Cerebellar nuclear complex (tissue), 1 donor: ENCODE measurements at places on chromosomes 16 and 17.

GRCh38 chr17:37097154-37097553 lies 148.4 kb downstream of the AATF start:
- DNase-seq = no peak

GRCh38 chr17:66715076-66715675 lies 119.7 kb upstream of the CACNG5 start:
- no peak for DNase-seq

DNA sequence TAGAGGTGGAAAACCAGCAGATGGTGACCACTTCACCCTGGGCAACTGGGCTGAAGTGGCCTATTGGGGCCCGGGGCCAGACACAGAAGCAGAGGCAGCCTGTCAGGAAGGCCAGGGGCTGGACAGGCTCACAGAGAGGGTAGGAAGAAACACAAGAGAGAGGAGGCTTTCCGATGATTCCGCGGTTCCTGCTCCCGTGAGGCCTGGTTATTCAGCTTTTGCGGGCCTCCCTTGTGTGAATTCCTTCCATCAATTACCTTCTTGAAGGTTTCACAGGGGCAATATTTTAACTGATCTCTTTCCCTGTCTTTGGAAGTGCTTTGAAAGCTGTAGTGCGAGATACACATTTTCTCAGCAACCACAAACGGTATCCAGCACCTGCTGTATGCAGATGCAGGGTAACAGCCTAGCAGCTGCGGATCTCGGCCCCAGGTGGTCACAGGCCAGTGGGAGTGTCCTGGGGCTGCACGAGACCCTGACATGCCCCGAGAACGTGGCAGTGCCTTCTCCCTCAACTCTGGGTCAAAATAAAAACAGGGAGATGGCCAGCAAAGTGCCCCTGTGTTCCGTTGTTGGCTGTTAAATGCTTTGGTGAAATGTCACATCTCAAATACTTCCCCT lies 11.6 kb upstream of the CMIP start:
- no peak for DNase-seq

DNA sequence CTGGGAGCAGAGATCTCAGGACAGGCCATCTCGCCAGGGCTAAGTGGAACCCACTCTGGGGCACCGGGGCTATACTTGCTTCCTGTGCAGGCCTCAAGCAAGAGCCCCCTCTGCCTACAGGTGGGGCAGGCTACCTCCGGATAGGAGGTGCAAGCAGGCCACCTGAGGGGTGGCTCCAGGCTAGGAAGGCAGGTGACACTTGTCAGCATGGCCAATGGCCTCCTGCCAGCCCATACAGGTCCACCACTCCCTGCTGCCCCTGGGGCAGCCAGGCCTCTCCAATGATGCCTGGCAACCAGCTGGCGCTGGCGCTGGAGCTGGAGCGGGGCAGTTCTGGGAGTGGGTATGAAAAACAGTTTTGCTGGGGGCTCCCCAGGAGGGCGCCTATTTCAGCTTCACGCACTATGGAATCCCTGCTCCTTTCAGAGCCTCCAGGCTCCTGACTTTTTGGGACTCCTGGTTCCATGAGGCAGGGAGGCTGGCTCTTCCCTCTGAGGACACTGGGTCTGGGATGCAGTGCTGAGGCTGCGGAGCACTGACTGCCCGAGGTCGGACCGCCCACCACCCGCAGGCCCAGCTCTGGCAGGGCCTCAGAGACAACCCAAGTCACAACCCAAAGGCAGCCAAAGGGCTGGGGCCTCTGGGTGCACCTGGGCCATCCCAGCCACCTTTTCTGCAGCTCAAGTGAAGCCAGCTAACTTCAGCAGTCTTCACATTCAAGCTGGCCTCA lies 8.4 kb upstream of the SREBF1 start:
- DNase-seq = no peak

DNA sequence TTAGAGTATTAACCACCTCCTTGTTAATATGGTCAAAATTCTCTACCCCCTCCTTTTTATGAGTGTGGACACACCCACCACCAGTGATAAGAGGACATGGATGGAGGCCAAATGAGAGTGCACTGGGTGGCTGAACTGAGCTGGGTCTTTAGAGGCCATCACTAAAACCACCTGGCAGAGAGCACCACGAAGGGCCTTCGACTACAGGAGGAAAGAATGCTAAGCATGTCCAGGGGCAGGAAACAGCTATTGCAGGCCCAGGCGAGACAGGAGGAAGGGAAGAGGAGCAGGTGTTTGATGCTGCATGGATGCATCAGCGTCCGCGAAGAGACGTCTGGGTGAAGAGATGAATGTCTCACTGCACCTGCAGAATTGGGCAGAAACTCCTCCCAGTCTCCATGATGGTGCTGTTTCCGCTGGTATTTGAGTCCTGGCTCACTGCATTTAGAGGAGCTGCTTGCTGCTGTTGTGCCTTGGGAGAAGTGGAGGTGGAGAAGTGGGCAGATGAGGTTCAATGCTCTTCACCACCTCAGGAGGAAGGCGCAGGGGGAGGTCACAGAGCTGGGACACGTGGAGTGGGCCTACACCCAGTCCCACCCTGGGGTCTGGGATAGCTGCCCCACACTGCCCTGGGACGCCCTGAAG lies 33.2 kb downstream of the SPHK1 start:
- no peak for DNase-seq

- no peak for DNase-seq
These were observed 147.4 kb downstream of the TMEM132E start for GRCh38 chr17:34726536-34727384.

- DNase-seq = no peak
These were observed 109.0 kb downstream of the RAP1GAP2 start for GRCh38 chr17:2905269-2905668.

DNA sequence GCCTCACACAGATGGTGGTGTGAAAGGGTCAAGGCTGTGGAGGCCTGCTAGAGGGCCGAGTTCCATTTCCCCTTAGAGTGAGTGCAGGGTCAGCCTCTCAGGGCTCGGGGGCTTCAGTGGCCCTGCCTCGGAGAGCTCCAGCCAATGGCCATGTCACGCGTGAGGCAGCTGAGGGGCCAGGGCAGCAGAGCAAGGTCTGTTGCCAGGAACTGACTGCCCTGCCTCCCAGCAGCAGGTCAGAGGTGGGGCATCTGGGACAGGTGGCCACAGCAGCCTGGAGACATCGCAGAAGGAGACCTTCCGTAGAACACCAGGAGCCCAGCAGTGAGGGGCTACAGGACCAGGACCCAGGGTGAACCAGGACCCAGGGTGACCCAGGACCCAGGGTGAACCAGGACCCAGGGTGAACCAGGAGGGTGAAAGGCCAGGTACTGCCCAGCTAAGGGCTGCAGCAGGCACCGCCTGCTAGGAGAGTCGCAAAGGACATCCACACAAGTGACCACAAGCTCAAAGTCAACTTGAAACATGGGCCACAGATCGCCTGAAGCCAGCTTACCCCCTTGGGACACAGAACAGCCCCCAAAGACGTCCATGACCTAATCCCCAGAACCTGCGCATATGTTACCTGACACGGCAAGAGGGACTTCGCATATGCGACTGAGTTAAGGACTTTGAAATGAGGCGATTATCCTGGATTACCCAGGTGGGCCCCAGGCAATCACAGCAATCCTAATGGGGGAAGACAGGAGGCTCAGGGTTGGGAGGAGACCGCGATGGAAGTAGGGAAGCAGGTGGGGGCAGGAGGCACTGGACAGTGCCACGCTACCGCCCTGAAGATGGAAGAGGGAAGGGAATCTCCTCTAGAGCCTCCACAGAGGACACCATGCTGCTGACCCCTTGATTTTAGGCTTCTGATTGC lies 4.8 kb upstream of the MEAK7 start:
- DNase-seq = no peak

GRCh38 chr17:50421308-50422051 lies 4.5 kb upstream of the ACSF2 start:
- no peak for DNase-seq

DNA sequence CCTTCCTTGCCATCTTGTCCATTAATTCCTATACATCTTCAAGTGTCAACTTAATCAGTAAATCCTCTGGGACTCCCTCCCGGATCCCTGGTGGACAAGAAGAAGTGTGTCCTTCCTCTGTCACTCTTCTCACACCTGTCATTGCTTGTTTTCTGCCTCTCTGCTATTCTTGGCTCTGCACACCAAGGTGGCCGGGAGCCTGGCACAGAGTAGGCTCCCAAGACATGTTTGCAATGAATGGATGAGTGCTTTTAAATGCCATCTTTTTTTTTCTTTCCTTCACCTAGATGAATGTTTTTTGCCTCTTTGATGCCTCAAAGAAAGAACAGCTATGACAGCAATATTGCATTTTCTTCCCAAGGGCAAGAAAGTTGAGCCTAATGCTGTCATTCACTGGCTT lies 58.0 kb upstream of the CLEC18A start:
- DNase-seq = no peak

- no peak for DNase-seq
These were observed 5.2 kb upstream of the RAI1 start for GRCh38 chr17:17675925-17676534.

DNA sequence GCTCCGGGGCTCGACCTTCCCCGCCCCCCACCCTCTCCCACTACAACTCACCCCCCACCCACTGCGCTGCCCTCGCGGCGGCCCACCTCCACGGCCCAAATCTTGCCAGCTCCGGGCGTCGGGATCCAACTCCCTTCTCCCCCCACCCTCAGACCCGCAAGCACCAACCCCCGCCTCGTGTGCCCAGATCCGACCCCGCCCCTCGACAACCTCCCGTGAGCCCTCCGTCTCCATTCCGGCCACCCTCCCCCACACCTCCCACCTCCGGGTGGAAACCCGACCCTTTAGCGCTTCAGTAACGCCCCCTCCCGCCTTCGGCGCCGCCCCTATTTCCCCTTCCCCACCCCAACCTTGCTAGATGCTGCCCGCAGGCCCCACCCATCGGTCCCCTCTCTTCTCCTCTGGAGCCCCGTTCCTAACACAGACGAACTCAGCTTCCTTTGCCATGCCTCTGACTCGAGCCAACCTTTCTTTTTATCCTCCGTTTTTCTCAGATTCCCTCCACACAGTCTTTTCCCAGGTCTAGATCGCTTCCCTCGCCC lies 717 bp downstream of the UBE2Z start:
- no peak for DNase-seq

DNA sequence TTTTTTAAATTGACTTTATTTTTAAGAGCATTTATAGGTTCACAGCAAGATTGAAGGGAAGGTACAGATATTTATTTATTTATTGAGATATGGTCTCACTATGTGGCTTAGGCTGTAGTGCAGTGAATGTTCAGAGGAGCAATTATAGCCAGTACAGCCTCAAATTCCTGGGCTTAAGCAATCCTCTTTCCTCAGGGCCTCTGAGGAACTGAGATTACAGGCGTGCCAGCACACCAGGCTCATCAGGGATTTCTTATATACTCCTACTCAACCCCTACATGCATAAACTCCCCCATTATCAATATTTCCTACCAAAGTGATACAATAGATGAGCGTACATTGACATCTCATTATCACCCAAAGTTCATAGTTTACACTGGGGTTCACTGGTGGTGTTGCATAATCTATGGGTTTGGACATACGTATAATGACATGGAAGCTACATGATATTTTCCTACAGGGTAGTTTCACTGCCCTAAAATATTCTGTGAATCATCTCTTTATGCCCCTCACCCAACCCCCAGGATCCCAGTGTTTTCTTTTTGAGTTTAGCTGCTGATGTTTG lies 33.5 kb downstream of the HS3ST3B1 start:
- DNase-seq = no peak

- no peak for DNase-seq
These were observed 1.9 kb upstream of the MTSS2 start for GRCh38 chr16:70687671-70688245.

DNA sequence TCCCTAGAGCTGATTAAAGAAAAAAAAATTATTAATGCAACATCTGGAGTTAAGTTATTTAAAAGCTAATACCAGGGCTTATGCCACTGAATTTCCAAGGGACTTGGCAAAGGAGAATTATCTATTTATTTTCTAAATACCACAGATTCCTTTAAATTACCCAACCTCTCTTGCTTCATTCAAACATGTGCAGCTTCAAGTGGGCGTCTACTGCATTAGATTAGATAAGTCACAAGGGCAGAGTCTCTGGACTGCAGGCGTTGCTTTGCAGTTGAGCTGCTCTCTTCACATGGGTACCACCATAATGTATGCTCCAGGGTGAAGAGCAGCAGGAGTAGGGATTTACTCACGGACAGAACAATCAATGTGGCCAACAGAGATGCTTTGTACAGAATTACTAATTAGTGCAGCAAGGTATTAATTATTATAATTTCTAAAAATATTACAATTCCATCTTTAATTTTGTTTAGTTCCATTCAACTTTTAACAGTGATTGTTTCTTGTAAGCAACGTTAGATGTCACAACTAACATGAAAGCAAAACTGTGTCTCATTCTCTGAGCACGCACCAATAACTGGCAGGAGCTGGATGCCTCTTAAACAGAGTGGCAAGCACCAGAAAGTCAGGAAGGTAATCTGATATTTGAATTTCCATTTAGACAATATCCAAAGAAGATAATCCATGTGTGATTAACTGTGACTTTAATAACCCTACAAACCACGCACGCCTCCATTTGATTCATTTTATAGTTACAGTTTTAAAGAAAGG lies 214.2 kb downstream of the STX8 start:
- no peak for DNase-seq
